Inflammatory macrophage (primary cell): ENCODE measurements at places on chromosomes 16 and 17.

- DNase-seq: no peak
Measured at GRCh38 chr17:66855204-66855603, 20.3 kb downstream of the CACNG5 start.

DNA sequence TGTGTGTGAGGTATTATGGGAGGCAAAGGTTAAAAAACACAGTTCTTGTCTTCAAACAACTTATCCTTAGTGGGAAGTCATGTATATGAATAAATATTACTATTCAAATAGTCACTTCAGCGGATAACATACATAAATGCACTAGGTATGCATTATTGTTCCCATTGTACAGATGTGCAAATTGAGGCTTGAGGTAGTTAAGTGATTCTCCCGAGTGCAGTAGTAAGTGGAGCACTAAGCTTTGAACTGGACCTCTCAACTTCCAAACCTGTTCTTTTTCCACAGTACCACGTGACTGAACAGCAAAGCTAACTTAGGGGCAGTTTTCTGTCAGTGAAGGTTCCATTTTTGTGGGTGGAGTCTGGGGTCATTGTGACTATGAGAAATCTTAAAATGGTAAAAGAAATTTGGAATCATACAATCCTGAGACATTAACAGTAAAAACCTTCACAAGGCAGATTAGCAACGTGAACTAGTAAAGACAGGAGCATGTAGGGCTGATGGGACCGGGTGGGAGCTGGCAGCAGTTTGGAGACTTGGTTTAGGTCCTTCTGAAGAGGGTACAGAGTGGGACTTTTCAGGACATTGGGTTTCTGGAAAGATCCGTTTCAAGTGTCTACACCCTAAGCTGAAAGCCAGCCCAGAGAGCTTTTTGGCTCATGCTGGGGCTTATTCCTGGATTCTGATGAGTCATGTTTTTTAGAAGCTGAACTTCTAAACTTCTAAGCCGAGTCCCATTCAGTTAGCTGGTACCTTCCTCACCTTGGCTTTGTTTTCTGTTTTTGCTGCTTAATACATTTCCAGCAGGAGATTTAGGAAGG is 204.9 kb downstream of the PRKCA start:
- no peak for DNase-seq

GRCh38 chr17:74851612-74852236 is 8.0 kb downstream of the GRIN2C start:
- DNase-seq: no peak

- no peak for DNase-seq
Measured at GRCh38 chr17:50908860-50909764, 43.0 kb upstream of the TOB1 start.

DNA sequence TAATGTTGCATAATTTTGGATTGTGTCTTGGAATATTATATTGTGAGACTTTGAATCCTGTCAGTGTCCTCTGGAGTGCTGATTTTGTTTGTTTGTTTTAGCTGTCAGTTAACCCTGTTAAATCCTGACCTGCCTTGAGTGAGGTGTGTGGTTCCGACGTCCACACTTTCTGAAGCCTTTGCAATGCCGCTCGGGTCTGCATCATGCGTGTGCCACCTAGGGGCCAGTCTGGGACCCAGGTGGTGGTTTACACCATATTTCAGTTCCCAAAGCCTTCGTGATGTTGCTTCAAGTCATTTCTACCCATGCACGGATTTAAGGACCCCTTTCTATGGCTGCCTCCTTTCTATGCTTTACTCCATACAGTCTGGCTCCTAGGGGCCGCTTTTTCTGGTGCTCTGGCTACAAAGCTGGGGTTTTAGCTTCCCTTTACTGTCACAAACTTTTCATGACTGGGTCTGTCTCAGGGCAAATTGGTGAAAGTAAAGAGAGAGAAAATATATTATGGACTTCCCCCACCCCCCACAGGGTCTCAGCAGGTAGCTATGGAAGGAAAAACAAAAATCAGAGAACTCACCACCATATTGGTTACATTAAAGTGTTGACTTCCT is 11.4 kb upstream of the OR4D1 start:
- DNase-seq: no peak

DNA sequence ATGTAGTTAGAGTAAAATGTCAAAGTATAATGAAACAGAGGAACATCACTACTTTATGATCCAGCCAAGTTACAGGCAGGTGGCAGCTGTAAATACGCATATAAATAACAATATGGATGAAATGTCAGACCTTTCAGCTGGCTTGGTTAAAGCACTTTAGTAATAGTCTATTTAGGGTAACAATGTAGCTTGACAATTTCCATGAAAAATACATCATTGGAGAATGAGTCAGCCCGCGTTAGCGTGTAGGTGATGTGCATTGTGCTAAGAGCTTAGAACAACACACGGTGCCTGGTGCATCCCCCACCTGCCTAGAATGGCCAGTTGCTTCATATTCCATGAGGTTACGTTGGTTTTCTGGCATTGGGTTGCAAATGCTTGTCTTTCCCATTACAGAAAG is 119.4 kb downstream of the RBFOX1 start:
- no peak for DNase-seq
